ENCODE measurements at places on chromosomes 5 and 9.
A peak's percentile ranks its signal among the peaks of the same experiment; 100 is the strongest.

DNA sequence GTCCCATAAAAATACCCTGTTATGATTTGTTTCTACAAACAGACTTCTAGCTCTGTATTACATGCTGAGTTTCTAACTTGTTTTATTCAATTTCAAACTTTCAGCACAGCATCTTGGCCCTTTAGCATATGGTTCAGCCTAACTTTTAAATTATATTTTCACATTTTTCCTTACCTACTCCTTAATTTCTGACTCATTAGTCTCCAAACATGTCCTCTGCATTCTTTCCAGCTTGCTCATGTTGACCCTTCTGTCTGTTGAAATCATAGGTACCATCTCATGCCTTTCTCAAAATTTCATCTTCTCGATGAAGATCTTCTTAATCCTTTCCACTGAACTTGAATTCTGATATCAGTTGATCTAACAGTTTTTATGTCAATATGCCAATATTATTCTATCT, 200.9 kb upstream of the RIOK2 start:
- no peaks in the 10 kb centered on the region for H3K27me3 ChIP-seq
- H3K4me3 ChIP-seq = no peak overlapping the region
- H3K4me1 ChIP-seq = no peaks in the 10 kb centered on the region

- peak overlapping the region; percentile 79 for H3K27ac ChIP-seq
- no peaks in the 10 kb centered on the region for H3K27me3 ChIP-seq
- H3K4me1 ChIP-seq = peaks cover 62% of the 10 kb centered on the region
- no peaks in the 10 kb centered on the region for H3K36me3 ChIP-seq
- no peak overlapping the region for H3K4me3 ChIP-seq
- DNase-seq = no peak
Measured at GRCh38 chr5:41334221-41334620, 120.9 kb upstream of the C6 start.

DNA sequence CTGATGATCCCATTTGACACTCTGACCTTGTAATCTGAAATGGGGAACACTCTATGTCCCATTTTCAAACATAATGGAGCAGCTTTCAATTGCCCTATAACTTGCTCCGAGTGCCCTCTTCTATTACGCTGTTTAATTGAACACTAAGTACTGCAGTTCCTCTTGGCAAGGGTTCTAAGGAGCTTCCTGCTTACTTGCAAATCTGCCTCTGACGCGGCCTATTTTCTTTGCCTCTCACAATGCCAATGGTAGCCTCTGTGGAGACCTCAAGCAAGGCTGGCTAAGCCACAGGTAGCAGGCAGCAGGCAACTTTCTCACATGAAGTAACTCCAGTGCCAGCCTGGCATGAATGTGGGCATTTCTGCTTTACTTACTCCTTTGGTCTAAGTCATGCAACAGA, 443.4 kb upstream of the TRPC7 start:
- DNase-seq = no peak
- no peaks in the 10 kb centered on the region for H3K36me3 ChIP-seq
- H3K4me3 ChIP-seq = no peak overlapping the region
- peaks cover 26% of the 10 kb centered on the region for H3K4me1 ChIP-seq

DNA sequence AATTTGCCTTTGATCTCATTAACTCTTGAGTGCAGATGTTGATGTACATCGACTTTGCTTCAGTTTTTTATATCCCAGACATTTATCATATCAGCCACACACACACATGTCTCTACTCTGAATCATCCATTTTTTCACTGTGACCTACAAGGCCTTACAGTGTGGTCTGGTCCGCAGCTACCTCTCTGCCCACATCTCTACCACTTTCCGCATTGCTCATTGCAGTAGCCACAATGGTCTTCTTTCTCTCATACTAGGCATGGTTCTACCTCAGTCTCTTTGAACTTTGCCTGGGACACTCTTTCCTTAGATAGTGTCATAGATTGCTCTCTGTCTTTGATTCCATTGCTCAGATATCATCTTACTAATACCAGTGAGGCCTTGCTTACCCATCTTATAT, 87.9 kb upstream of the FSD1L start:
- no peak for DNase-seq
- H3K27ac ChIP-seq = no peak overlapping the region
- peaks cover 43% of the 10 kb centered on the region for H3K36me3 ChIP-seq
- H3K4me3 ChIP-seq = no peak overlapping the region
- H3K4me1 ChIP-seq = no peaks in the 10 kb centered on the region

- peaks cover 9% of the 10 kb centered on the region for H3K4me1 ChIP-seq
- no peak for DNase-seq
- no peaks in the 10 kb centered on the region for H3K27me3 ChIP-seq
Measured at GRCh38 chr5:138711811-138712210, 41.4 kb upstream of the CTNNA1 start.

DNA sequence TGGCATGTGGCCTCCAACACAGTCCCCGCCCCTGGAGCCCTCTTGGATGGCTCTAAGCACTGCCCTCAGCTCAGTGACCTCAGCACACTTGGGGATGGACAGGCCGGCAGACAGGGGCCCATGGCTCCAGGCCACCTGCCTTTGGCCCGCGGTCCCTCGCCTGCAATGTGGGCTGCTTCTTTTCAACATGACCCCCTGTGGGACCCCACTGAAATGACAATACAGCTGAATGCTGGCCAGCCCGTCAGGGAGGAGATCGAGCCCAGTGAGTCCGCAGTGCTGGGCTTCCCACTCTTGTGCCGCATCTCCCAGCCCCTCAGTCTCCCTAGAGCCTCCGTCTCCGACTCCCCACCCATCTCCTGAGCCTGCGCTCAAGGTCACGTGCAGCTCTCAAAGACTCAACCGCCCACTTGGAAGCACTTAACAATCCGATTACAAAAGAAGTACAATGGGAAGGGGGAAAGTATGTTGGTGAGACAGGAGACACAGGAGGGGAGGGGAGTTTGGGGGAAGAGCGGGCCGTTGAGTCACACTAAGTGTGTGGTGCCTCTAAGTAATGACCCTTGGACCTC, 238.9 kb downstream of the HSPA4 start:
- peaks cover 8% of the 10 kb centered on the region for H3K4me1 ChIP-seq
- H3K27me3 ChIP-seq = peaks cover 26% of the 10 kb centered on the region
- H3K36me3 ChIP-seq = no peaks in the 10 kb centered on the region
- DNase-seq = no peak

GRCh38 chr5:148179234-148179824, 11.0 kb downstream of the SPINK14 start:
- H3K27ac ChIP-seq = no peak overlapping the region
- H3K4me3 ChIP-seq = no peak overlapping the region
- H3K27me3 ChIP-seq = no peaks in the 10 kb centered on the region

- H3K4me1 ChIP-seq = peaks cover 31% of the 10 kb centered on the region
- DNase-seq = peak; percentile 2
- H3K27ac ChIP-seq = no peak overlapping the region
- H3K27me3 ChIP-seq = no peaks in the 10 kb centered on the region
- no peak overlapping the region for H3K4me3 ChIP-seq
Measured at GRCh38 chr9:133981589-133981957, 10.6 kb downstream of the VAV2 start.

DNA sequence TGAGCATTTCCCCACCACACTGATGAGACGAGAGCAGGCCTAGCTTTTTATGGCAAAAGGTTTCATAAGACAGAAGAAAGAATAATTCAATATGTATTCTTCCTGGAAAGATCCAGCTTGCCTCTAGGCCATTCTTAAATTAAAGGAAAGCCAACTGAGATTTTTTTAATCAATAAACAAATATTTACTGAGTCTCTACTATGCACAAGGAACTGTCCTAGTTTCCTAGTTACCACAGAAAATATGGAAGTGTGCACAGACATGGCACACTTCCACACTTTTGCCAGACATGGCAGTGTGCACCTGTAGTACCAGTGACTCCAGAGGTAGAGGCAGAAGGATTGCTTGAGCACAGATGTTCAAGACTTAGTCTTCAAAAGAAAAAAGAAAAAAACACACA, 281.0 kb downstream of the CETN3 start:
- DNase-seq = no peak
- no peak overlapping the region for H3K27ac ChIP-seq
- no peaks in the 10 kb centered on the region for H3K36me3 ChIP-seq
- H3K4me1 ChIP-seq = no peaks in the 10 kb centered on the region
- H3K27me3 ChIP-seq = no peaks in the 10 kb centered on the region

- no peaks in the 10 kb centered on the region for H3K36me3 ChIP-seq
- no peaks in the 10 kb centered on the region for H3K27me3 ChIP-seq
- DNase-seq = peak; percentile 79
- H3K4me1 ChIP-seq = peaks cover 12% of the 10 kb centered on the region
Measured at GRCh38 chr5:37900692-37901091, 60.9 kb upstream of the GDNF start.

GRCh38 chr9:134007150-134007549, 15.0 kb upstream of the VAV2 start:
- no peaks in the 10 kb centered on the region for H3K36me3 ChIP-seq
- H3K27me3 ChIP-seq = peaks cover 16% of the 10 kb centered on the region
- DNase-seq = no peak

DNA sequence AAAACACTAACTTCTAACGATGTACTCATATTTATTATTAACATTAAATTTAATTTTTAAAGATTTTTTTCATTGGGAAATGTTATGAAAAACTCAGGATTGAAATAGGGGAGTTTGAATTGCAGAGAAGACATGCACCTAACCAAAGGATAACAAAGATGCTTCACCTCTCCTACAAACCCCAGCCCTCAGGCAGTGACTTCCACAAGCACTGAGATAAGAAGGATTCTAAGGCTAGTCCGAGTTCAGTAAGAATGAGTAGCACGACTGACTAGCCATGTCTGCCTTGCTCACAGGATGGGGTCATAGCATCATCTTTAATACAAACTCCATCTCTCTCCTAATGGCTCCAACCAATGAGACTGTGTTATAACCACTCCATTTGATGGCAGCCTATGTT, 7.1 kb upstream of the OR5C1 start:
- no peaks in the 10 kb centered on the region for H3K4me1 ChIP-seq
- no peaks in the 10 kb centered on the region for H3K27me3 ChIP-seq
- DNase-seq = no peak
- H3K27ac ChIP-seq = no peak overlapping the region
- no peaks in the 10 kb centered on the region for H3K36me3 ChIP-seq

- no peaks in the 10 kb centered on the region for H3K4me1 ChIP-seq
- no peak overlapping the region for H3K27ac ChIP-seq
- DNase-seq = no peak
Measured at GRCh38 chr9:115058684-115059315, 59.2 kb downstream of the TNC start.

- H3K4me3 ChIP-seq = no peak overlapping the region
- DNase-seq = no peak
- H3K27me3 ChIP-seq = peaks cover 77% of the 10 kb centered on the region
- no peaks in the 10 kb centered on the region for H3K36me3 ChIP-seq
- no peak overlapping the region for H3K27ac ChIP-seq
- no peaks in the 10 kb centered on the region for H3K4me1 ChIP-seq
Measured at GRCh38 chr5:1673042-1673677, 126.5 kb downstream of the MRPL36 start.

- H3K27me3 ChIP-seq = no peaks in the 10 kb centered on the region
- no peaks in the 10 kb centered on the region for H3K4me1 ChIP-seq
- H3K36me3 ChIP-seq = no peaks in the 10 kb centered on the region
- no peak for DNase-seq
- no peak overlapping the region for H3K27ac ChIP-seq
Measured at GRCh38 chr9:9133526-9133925, 1333.9 kb upstream of the DMAC1 start.

DNA sequence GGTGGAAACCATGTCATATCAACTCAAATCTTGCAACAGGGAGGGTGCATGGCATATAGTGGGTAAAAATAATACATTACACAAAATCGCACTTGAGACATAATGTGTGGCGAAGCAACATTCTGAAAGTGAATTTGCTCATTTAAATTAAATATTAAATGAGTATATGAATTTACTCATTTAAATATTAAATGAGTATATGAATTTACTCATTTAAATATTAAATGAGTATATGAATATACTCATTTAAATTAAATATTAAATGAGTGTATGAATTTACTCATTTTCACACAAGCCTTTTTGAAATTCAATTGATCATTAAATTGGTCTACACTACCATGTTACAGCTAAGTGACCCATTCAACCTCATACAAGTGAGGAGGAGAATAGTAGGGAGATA, 10.5 kb downstream of the MAST4 start:
- no peak overlapping the region for H3K27ac ChIP-seq
- peaks cover 28% of the 10 kb centered on the region for H3K4me1 ChIP-seq
- no peak overlapping the region for H3K4me3 ChIP-seq
- no peaks in the 10 kb centered on the region for H3K27me3 ChIP-seq

DNA sequence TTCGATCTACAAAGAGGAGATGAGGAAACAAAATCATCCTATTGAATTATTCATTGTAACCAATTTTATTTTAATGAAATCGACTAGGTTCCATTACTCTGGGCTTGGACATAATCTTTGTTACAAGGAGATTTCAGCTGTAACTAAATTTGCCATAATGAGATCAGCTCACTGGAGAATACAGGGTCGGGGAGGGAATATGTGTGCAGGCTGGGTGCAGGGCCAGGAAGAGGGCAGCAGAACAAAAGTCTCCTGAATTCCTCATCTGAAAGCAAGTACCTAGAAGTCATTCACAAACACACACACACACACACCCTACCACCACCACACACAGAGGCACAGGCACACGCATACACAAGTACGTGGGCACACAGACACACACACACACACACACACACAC, 151.2 kb downstream of the PAPPA start:
- no peak overlapping the region for H3K4me3 ChIP-seq
- no peaks in the 10 kb centered on the region for H3K4me1 ChIP-seq
- H3K27ac ChIP-seq = no peak overlapping the region
- H3K36me3 ChIP-seq = no peaks in the 10 kb centered on the region

DNA sequence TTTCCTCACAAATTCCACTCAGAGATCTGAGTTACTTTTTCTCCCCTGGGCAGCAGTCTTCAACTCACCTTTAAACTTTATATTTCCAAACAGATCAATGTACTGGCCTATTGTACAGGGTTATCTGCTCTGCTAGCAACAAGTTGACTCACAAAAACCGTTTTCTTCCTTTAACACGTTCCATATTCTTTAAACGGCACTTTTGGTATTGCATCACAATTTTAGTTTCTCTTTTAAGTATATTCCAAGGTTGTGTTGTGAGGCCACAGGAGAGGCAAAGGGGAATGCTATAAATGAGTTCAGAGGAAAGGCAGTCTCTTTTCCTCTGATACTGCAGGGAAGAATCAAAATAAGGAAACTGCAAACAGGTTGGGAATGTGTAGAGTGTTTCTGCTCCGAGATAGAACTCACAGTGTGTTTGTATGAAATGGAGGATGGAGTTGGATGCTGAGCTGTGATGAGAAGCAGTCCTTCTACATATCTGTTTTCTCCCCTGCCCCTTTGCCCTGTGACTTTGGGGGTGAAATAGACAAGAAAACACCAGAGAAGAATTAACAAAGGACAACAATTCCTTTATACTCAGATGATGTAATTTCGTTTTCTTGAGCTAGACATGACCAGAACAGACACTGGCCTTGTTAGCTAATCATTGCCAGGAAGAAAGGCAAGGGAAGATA, 9.9 kb upstream of the ALDOB start:
- no peak overlapping the region for H3K27ac ChIP-seq
- no peak overlapping the region for H3K4me3 ChIP-seq
- DNase-seq = no peak
- H3K4me1 ChIP-seq = peaks cover 49% of the 10 kb centered on the region
- no peaks in the 10 kb centered on the region for H3K36me3 ChIP-seq
- H3K27me3 ChIP-seq = no peaks in the 10 kb centered on the region

All from left ventricle myocardium inferior (tissue), 1 donor.